ENCODE measurements at places on chromosomes 4 and X.

DNA sequence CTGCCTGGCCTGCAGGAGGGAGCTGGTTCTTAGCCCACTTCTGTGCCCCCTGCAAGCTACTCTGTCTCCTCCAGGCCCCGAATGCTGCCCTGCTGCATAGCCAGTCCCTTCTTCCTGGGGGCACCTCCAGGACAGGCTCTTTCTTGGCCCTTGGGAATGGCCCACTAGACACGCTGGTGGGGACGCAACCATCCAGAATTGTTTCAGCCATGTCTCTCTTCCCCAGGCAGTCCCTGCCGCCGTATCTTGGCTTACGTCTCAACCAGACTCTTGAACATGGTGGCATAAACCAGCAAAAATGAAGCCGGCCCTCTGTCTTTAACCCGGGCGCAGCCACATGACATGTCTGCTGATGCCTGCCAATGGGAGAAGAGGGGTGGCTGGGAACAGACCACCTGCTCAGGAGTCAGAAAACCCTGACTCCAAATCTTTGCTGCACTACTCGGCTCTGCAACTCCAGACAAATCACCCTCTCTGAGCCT is 9.0 kb downstream of the LRPAP1 start:
- no peak for DNase-seq

DNA sequence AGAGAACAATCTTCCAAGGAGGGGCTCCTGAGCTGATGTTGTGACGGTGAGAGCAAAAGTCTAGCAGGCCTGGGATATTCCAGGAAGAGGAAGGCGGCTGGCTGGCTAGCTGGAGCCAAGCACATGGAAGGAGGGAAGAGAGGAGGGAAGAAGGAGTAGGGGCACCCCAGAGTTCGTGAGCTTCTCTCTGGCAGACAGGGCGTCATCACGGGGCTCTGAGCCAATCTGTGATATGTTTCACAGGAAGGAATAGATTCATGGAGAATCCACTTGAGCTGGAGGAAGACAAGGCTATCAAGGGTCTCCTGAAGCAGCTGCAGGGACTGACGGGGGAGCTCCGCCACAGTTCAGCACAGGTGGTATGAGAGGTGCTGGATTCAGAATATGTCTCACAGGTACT is 73.6 kb downstream of the DHRSX start:
- no peak for DNase-seq

- no peak for DNase-seq
Measured at GRCh38 chr4:15586066-15586465, 69.1 kb downstream of the FBXL5 start.

GRCh38 chr4:69749771-69750170 is 10.6 kb downstream of the SULT1B1 start:
- DNase-seq: no peak

GRCh38 chr4:168549143-168549542 is 52.3 kb downstream of the PALLD start:
- DNase-seq: no peak

DNA sequence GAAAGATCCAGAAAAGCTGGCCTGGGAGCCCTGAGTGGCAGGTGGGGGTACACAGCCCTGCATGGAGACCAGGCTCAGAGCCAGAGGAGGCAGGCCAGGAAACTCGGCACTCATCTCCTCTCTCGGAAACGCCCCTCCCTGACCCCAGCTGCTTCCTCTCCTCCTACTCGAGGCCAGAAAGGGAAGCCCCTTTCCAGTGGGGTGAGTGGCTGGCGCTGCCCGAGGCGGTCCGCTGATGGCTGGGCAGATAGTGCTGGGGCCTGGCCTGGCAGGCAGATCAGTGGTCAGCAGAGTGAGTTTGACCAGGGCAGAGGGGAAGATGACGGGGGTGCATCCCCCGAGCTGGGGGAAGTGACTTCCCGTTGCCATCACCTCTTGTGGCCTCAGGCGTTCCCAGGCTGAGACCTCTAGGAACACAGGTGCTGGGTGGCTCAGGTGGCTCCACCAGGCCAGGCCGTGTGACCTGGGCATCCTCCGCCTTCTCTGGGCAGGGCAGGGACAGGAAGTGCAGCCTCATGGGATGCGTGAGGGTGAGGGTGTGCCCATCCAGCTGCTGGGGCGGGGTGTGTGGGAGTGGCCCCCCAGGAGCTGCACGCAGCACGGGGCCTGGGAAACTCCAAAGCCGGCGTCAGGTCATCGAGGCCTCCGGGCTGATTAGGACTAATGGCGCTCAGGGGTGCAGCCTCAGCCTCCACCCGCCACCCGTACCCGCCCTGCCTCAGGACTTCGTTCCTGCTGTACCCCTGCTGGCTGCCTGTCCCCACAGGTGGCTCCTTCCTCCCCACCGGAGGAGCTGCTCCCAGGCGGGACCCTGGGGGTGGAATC is 5.7 kb downstream of the SH3BP2 start:
- DNase-seq: no peak

- peak; percentile 7 for DNase-seq
Measured at GRCh38 chr4:2843941-2844584, 419 bp downstream of the ADD1 start.

DNA sequence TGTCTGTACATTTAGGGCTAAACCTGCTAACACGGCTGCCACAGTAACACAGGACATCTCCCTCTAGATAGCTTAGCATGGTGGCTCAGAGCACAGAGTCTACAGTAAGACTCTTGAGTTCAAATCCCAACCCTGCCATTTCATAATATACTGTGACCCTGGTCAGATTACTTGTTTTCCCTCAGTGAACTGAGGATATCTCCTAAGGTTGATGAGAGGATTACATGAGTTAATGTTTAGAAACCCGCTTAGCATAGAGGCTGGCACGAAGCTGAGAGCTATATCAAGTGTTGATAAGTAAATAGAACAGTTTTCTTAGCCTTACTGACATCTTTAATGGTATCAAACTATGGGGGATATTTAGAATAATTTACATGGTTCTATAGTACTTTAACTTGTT is 37.2 kb downstream of the CASP3 start:
- DNase-seq: no peak

DNA sequence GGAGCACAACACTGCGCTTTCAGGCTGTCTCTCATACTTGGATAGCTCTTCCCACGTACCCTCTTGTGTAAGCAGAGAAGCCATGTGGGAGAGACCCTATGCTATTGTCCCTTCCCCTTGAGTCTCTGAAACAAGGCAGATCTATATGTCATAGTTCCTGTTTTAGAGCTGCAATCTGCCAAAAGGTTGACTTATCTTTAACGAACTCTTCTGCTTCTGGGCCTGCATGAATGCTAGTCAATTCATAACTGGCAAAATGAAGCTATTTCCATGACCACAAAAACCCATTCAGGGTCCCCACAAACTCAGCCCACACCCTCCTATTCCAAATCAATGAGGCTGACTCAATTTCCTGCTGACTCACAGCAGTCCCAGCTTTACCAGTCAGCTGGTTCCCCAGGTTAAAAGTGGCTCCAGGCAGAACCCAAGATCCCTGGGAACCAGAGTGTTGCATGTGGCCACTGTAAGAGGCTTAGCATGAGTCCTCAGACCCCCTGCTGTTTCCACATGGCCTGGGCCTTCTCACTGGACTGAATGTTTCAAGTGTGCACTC is 25.3 kb upstream of the SOD3 start:
- DNase-seq: no peak

DNA sequence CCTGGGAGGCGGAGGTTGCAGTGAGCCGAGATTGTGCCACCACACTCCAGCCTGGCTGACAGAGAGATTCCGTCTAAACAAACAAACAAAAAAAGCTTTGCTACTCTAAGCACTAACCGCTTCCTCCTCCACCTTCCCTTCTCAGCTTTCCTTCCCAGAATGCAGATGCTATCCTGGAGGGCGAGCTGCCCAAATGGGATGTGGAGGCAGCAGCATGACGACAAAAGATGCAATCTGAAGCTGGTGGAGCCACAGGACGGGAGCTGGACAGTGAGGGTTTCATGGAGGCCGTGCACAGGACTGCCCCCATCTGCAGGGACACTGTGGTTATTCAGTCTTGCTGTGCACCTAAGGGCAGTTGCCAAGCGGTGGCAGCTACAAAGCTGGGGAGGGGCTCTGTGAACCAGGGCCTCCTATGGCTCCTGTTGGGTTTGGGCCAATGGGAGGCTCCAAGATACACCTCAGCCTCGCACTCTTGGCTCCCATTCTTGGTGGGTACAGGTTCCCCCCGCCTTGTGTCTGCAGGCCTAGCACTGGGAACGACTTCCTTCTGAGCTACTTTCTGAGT is 47.4 kb downstream of the WDR1 start:
- no peak for DNase-seq

DNA sequence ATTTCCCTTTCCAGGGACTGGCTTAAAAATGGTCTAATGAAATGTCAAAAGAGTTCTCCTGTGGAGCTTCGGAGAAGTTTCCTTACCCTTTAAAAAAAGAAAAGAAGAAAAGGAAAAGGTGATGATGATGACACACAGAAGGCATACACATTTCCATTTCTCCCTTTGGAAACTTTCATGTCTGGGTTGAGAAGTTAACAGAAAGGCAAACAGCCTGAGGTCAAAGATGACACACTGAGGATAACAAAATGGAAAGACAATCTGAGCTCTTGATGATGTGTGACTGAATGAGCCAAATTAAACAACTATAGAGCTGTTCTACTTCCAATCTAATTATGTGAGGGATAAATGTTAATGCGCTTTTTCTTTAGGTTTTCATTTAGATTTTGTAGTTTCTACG is 32.2 kb downstream of the NFXL1 start:
- DNase-seq: no peak

DNA sequence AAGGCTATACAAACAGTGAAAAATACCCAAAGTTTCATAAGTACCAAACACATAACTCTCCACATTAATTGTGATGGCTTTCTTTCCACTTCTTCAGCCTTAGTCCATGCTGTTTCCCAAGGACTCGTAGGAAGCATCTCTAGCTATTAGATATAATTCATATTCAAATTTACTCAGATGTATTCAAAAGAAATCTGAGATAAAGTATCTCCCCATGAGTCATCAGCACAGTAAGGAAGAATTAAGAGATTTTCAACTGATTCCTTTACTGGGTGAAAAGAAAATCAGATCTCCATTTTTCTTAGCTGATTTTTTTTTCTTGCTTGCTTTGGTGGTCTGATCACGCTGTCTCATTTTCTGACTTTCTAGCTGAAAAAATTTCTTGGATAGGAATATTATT is 71.7 kb downstream of the MID1 start:
- no peak for DNase-seq

DNA sequence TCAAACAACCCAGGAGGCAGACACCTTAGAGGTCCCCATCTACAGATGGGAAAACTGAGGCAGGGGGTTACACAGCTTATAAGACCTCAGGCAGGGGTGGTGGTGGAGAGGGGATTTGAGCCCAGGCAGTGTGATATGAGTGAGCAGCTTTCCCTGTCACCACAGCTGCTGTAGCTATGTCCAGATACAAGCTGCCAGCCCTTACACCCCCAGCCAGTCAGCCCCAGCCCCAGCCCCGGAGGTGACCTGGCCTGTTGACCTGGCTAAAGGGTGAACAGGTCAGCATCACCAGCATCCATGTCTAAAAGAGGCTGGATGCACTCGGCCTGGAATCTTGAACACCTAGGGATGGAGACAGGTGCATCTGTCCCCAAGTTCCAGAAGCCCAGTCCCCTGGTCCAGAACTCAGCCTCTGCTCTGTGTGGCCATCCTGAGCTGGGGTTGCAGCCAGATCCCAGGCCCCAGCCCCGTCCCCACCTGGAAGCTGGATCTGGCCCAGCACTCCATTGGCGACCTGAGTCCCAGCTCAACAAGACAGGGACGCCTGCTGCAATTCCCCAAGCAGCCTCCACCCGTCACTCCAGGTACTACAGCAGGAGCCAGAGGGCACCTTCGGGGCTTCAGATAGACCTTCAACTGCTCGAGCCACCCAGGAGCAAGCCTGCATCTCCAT is 89.5 kb downstream of the JAKMIP1 start:
- DNase-seq: no peak

DNA sequence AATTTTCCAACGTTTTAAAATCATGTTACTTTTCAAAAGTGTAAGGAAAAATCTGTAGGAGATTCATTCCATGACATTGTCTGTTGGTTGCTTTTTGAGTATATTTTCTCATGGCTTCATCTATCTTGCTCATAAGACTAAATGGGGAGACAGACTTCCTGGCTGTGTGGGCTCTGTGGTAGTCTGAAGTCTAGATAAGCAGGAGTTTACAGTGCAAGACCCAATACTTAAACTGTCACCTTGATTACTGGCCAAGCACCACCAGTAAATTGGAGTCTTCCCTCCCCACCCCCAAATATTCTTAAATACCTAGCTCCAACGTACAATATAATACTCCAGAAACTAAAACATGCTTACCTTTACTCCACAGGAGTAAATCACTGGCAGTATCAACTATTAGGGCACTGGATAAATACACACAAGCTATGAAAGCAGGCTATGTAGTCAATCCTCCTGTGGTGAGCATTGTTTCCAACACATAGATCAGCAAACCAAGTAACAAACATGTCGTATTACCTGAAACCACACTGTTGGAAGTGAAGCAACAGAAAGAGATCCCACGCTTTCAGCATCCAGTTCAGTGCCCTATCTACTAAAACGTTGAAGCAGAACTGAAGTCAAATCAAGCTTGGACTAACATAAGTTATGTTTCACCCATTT is 6.2 kb downstream of the HNRNPD start:
- no peak for DNase-seq

DNA sequence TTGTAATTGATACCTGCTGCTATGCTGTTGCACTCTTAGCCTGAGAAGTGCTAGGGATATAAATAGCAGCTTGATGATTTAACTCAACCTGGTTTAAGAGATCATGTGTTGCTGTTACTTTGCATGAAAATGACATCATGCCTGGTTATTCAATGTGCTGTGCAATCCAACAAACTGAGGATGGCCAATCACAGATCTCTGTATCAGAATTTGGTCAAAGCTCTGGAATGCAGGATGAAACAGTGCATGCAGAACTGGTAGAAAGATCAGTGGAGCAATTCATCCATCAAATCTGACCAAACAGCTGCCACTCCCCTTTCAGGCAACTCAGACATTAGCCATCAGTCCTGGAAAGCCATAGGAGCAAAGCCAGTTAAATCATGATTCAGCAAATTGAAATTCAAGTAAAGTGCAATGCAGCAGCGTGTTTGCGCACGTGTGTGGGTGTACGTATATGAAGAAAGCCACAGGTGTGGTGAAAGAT is 160.3 kb upstream of the RASGEF1B start:
- no peak for DNase-seq

DNA sequence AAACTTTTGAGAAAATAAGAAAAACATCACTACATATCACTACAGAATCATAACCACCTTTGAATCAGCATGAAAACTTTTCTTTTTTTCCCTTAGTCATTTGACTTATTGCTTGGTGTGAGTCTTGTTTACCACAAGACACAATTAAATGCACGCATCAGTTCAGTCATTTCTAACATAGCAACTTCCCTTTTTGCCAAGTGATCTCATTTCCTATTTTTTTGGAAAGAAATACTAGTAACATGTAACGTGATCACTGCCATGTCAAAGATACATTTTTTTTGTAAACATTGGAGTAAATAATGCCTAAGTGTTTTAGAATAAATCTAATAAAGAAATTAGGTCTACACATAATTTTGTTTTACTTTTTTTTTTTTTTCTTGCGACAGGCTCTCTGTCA is 5.1 kb upstream of the CXCL8 start:
- no peak for DNase-seq

DNA sequence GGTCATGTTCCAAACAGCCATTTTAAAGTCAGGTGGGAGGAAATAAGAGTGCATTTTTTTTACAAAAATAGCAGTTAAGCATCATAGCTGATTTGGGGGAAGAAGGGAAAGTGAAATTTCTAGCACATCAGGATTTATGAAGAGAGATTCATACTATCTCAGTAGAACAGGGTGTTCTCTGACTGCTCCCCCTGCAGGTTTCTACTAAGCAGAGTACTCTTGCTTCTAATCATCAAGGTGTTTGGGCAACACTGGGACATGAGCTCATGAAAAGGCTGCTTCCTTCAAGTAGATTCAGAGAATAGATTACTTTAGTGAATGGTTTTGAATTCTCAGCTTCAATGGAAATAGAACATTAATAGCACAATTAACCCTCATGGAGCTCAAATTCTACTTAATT is 591.4 kb upstream of the PCDH10 start:
- DNase-seq: no peak
